Fibroblast of the aortic adventitia (primary cell): ENCODE measurements at places on chromosomes 6 and 20.

DNA sequence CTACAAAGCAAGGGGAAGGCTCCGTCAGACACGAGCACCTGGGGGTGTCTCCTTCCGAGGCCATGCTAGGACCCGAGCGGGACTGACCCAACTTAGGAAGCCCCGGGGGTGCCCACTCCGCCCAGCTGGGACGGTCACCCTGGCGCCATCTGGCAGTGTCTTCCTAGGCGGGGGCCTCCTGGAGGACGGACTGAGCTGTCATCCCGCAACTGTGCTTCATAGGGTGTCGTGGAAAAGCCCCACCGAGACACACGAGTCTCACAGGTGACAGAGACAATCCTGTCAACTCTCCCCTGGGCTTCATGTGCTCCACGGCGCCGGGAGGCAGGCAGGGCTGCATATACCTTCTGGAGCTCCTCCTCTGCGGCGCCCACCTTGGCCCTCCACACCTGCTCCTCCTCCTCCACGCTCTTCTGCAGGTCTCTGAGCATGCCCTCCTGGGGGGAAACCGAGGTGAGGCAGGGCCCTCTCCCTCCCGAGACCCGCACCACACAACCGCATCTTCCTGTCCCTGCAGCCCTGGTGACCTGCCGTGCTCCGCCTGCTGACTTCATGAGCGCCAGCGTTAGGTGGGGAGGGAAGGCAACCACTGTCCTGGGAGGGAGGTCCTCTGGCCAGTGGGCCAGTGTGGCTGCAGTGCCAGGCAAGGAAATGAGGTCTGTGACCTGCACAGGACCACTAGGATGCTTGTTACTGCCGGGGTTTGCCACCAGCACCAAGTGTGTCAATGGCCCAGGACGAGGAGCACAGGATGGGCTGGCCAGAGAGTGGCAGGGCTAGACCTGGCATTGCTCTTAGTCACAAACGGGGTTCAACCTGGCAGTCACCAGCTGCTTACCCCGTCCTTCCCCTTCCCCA is 50.7 kb downstream of the DSTN start:
- no peak for DNase-seq

GRCh38 chr20:5718896-5719595 is 31.2 kb upstream of the SHLD1 start:
- DNase-seq, result peak; percentile 30

GRCh38 chr20:51036827-51037531 is 14.1 kb upstream of the KCNG1 start:
- DNase-seq, result no peak

DNA sequence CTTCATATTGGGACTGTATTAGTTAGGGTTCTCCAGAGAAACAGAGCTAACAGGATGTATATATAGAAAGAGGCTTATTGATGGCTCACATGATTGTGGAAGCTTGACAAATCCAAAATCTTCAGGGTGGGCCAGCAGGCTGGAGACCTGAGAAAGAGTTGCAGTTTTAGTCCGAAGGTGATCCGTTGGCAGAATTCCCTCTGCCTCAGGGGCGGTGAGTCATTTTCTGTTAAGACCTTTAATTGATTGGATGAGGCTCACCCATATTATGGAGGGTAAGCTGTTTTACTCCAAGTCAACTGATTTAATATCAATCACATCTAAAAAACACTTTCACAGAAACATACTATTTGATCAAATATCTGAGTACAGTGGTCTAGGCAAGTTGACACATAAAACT is 113.6 kb downstream of the FLRT3 start:
- DNase-seq, result no peak

- DNase-seq, result no peak
Observed at GRCh38 chr6:24493945-24494820, 586 bp upstream of the ALDH5A1 start.

GRCh38 chr6:110287462-110288341 is 70.4 kb downstream of the METTL24 start:
- no peak for DNase-seq

DNA sequence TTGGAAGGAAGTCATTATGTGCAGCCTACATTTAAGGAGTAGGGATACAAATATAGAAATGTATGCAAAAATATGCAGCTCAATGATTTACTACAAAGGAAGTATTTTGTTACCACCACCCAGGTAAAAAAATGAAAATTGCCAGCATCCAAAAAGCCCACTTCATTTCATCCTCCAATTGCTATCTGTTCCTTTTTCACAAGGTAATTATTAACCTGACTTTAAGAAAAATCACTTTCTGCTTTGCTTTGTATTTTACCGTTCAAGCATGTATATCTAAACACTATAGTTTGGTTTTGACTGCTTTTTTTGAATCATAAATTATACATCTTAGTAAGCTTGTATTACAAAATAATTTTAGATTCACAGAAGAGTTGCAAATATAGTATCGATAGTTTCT is 768.5 kb upstream of the GJE1 start:
- no peak for DNase-seq

GRCh38 chr6:42429042-42429585 is 22.6 kb downstream of the TRERF1 start:
- no peak for DNase-seq
